Fibroblast of gingiva (primary cell): ENCODE measurements at places on chromosomes 7 and 10.

GRCh38 chr10:133456041-133456951 lies 2.6 kb downstream of the SCART1 start:
- DNase-seq: no peak

DNA sequence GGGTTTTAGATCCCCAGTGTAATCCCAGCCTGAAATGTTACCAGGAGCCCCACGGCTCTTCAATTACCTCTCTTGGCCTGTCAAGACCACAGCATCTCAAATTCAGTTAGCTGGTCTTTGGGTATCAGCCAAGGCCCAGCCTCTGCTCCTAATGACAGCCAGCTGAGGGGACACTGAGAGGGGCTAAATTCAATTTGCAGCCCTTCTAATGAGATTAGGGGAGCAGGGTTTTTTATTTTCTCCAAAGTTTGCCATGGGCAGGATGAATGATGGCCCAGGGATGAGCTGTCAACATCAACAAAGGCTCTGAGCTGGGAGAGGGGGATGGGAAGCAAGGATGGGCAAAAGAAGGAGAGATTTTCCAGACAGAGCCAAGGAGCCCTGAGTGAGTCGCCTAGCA lies 116.8 kb upstream of the TBX20 start:
- no peak for DNase-seq

DNA sequence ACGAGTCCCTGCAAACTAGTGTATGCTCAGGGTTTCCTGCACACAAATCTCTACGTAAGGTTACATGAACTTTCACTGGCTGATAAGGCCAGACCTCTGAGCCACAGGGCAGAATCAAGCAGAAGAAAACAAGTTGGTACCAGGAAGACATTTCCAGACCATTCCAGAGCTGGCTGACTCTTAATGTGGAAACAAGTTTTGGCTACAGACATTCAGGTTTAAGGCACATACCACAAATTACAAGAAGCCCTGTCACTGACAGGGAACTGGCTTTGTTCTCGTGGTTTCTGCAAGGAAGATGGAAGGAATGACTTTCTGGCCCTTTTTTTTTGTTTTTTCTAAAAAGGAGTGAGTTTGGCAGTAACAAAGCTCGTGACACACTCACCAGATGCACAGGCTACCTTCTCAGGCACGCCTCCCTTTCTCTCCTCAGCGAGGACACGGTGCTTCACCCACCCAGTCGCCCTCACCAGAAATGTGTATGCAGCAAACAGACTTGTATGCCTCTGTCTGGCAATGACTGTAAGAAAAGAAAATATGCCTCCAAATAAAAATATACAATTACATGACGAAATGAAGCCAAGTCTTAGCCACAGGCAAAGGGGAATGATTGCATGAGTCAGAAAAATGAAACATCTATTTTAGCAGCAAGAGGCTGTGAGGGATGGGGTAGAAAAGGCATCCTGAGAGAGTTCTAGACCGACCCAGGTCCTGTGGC lies 22.6 kb downstream of the PLAC9 start:
- DNase-seq: peak; percentile 98

DNA sequence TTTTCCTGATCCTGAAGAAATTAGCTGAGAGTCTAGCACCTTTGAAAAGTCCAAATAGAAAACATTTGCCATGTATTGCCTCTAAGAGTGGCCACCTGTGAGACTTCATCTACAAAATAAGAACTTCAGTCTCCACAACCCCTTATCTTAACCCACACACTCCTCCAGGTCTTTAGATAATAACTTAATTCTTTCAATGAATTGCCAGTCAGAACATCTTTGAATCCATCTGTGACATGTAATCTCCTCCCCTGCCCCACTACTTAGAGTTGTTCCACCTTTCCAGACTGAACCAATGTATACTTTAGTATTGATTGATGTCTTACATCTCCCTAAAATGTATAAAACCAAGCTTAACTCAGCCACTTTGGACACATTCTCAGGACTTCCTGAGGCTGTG lies 84.4 kb upstream of the FAM171A1 start:
- DNase-seq: no peak

DNA sequence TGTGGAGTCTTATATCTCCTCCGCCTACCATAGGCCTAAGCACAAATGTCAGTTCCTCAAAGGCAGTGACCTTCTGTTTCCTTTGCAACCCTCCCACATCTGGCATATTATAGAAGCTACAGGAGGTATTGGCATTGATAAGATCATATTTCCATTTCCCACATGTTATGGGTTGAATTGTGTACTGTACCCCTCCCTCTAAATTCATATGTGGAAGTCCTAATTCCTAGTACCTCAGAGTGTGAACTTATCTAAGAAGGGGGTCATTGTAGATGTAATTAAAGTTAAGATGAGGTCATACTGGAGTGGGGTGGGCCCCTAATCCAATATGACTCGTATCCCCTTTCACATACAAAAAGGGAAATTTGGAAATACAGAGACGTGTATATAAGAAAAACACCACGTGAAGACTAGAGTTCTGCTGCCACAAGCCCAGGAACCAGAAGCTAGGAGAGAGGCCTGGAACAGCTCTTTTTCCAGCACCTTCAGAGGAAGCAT lies 6.1 kb upstream of the LAMB4 start:
- DNase-seq: no peak

DNA sequence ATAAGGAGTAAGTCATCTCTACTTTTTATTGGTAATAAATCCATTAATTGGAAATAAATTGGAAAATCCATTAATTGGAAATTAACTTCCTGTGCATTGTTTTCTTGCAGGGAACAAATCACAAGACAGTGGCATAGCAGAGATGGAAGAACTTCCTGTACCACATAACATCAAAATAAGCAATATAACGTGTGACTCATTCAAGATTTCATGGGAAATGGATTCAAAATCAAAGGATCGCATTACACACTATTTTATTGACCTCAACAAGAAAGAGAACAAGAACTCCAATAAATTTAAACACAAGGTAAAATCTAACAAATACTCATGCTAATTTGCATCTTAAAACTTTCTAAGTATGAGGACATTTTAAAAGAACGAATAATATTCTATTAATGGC lies 57.8 kb downstream of the PHYHIPL start:
- DNase-seq: no peak

GRCh38 chr7:81447351-81447952 lies 322.4 kb downstream of the HGF start:
- peak; percentile 66 for DNase-seq

- no peak for DNase-seq
Measured at GRCh38 chr10:77591238-77591880, 46.2 kb downstream of the KCNMA1 start.

DNA sequence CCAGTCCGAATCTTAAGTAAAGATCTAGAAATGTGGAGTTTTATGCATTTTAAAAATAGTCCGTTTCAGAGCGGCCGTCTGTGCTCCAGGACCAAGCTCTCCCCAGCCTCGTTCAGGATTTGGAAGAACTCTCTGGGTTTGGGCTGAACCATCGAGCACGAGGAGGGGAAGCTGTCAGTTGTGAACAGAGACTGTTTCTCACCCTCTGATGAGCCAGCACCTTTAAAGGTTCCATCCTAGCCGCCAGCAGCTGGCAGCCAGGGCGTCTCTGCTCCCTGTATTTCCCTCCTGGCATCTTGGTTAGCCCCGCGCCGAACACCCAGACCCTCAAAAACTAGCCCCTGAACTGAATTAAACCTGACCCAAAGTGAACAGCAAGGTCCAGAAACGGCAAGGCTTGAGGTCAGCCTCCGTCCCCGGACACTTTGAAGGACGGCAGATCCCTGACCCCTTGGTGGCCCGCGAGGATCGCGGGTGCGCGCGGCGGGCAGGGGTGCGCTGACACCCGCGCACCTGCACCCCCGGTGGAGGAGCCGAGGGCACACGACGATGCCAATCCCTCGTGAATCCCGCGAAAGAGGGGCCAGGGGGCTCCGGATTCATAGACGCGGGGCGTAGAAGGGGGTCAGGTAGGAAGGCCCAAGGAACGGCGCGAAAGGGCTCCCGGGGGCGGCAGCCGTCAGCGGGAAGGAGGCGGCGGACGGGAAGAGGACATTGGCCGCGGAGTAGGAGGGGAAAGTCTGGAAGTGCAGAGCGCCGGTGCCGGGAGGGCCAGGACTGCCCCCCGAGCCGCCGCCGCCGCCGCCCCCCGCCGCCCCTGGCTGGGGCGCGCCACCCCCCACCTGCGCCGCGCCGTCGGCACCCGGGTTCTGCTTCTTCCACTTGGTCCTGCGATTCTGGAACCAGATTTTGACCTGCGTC lies 2.7 kb downstream of the NKX1-2 start:
- no peak for DNase-seq

- DNase-seq: no peak
Measured at GRCh38 chr7:66296-66695, 126.1 kb upstream of the FAM20C start.

DNA sequence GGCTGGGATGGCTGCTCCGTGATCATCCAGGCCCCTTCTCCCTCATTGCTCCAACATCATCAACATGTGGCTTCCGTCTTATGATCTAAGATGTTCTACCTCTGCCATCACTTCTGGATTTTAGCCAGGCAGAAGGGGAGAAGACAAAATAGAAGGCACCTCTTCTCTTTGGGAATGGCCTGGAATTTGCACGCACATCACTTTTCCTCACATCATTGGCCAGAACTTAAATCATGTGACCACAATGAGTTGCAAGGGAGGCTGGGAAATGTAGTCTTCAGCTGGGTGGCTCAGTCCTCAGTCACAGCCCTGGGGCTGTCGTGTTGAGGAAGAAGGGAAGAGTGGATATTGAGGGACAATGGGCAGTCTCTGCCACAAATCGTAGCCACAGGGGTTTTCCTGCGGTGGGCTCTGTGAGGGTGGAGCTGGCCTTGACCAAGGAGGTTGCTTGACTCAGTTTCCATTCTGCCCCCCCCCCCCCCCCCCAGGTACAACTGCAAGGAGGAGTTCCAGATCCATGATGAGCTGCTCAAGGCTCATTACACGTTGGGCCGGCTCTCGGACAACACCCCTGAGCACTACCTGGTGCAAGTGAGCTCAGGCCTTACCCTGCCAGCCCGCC lies 50.3 kb downstream of the PALD1 start:
- DNase-seq: peak; percentile 38

GRCh38 chr10:86653987-86654386 lies 360 bp upstream of the OPN4 start:
- no peak for DNase-seq

GRCh38 chr7:117320523-117320922 lies 2.3 kb downstream of the WNT2 start:
- DNase-seq: no peak

GRCh38 chr7:30726296-30727006 lies 25.5 kb upstream of the INMT start:
- no peak for DNase-seq

DNA sequence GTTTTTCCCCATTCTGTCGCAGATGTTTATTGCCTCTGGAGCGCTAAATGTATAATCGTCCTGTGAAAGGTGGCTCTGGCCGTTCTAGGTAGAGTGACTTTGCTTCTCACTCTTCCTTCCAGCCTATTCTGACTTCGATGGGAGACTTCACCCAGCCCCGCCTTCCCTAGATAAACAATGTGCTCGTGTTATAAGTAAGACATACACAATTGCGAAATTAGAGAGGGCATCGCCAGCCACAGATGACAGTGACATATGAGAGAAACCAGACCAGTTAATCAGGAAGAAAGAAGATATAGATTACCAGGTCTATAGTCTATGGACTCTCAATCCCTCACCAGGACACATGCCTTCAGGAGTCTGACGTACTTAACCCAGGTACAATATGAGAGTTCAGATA lies 1050.5 kb upstream of the AUTS2 start:
- no peak for DNase-seq

GRCh38 chr7:70063927-70064326 lies 465.7 kb downstream of the AUTS2 start:
- DNase-seq: no peak

DNA sequence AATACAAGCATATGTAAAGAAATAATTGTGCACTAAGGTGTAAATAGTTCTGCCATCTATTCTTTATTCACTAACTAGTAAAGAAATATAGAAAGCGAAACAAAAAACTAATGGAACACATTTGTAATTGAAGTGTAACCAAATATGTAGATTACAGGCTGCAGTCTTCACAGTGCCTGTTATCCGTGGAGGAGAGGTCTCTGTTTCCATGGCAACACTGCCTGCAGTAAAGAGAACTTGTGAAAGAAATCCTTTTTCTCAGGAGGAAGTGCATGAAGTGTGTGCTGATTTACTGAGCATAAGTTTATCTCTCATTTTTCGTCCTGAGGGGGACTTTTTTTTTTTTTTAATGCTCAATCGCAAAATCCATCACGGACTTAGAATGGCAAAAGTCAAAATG lies 102.5 kb downstream of the APBB1IP start:
- no peak for DNase-seq

DNA sequence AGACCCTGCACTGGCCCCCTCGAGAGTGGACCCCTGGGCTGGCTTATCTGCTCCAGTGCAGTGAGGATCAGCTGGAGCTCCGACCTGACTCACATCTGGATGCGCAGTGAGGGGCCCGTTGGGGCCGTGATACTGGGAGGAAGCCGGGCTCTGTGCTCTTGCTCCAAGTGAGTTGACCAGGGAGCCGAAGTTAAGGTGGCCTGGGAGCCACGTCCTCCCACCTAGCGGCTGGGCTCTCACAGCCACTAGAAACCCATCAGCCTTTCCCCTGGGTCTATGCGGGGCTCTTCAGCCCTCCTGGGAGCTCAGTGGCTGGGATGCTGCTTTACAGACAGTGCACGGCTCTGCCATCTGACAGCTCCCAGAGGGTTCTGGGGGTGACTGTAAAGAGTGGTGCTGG lies 9.1 kb downstream of the ALKBH4 start:
- no peak for DNase-seq

DNA sequence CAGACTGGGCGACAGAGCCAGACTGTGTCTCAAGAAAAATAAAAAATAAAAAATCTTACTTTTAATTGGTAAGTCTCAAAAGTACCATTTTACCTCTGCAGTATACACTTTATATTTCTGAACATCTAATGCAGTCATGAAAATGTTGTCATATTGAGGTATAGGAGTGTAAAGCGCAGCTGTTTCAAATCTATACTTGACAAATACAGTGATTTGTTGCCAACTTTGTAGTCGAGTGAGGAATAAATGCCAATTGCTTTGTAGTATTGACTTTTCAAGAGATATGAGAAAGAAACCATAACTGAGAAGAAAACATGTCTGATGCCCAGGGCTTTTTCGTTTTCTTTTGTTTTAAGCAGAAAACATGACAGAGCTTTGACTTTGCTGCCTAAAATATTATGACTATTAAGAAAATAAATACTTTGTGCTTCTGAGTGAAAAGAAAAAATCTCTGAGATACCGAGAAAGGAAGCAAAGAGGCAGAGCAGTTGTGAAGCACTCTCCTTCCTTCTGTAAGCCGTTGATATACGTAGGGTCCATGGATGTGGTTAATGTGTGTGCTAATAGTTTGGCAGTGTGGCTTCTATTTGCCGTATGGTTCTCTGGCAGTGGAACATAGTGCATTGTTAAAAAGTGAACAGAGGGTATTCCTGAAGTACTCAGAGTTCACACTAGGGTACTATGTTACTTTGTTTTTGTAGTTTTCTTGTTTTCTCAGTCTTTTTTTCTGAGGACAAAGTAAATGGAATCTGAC lies 38.2 kb downstream of the AVL9 start:
- DNase-seq: no peak

DNA sequence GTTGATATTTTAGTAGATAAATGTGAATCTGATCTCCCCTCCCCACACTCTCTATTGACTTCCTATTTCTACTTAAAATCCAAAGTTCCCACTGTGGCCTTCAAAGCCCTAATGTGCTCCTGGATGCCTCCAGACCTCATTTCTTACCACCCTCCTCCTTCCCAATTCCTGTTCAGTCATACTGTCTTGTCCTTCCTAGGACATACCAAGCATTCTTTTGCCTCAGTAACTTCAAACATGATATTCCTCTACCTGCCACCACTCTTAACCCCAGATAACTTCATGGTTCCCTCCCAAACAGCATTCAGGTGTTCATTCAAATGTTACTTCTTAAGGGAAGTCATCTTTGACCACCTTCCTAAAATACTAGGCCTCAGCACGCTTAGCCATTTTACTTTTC lies 34.2 kb upstream of the FAM221A start:
- DNase-seq: no peak
